Neural crest cell (in vitro differentiated cells): ENCODE measurements at places on chromosomes 5 and 9. TPM values are rescaled to one million over a fixed set of nuclear protein-coding genes. Genes with fewer than 3 reads are reported as not detected.
A peak's percentile ranks its signal among the peaks of the same experiment; 100 is the strongest.

DNA sequence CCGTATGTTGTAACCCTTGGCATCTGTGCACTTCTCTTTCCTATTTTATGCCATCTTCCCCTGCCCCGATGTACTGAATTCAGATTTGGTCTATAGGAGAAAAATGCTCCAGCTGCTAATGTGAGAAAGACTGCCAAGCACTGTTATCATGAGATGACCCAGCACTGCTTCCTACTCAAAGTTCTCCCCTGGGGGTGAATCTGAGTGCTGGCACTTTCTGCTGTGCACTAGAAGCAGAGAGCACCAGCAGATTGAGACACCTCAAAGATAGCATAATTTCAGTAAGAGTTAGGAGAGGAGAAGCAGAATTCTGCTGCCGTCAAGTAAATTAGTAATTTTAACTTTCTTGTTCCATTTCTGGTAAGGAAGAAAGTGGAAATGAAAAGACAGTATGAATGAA, 92.8 kb upstream of the ACOT12 start:
- no peak for DNase-seq
- H3K36me3 ChIP-seq: no peaks in the 10 kb centered on the region
- no peaks in the 10 kb centered on the region for H3K27me3 ChIP-seq
- H3K27ac ChIP-seq: no peak overlapping the region
- no peaks in the 10 kb centered on the region for H3K4me1 ChIP-seq

GRCh38 chr9:5938449-5938848, 47.8 kb downstream of the MLANA start:
- H3K27me3 ChIP-seq: no peaks in the 10 kb centered on the region
- no peak overlapping the region for H3K27ac ChIP-seq
- H3K36me3 ChIP-seq: no peaks in the 10 kb centered on the region
- peaks cover 7% of the 10 kb centered on the region for H3K4me1 ChIP-seq

DNA sequence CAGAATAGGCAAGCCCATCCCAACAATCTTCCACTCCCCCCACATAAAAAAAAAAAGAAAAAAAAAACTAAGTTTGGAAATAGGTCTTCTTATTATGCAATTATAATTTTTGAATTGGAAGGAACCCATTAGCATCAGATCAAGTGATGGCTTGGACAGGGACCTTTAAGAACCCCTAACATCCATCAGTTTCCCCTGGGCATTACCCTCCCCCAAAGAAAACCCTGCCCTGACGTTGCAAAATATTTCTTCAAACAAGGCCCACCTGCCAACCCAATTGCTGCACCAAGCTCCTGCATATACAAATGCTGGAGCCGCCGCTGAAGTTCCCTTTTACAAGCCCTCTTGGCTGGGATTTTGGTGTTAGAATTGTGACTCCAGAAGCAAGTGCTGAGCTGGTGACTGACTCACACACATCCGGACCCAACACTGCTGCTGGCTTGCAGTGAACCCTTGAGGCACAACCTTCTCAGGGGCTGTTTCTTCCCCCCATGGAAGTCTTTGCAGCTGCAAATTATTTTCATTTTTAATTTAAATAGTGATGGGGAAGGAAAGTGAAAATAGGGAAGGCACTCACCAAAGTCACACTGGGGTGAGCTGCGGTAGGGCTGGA, 56.1 kb upstream of the AFAP1L1 start:
- no peak for DNase-seq
- H3K36me3 ChIP-seq: no peaks in the 10 kb centered on the region
- H3K4me3 ChIP-seq: no peak overlapping the region
- H3K4me1 ChIP-seq: peaks cover 16% of the 10 kb centered on the region
- no peak overlapping the region for H3K27ac ChIP-seq

DNA sequence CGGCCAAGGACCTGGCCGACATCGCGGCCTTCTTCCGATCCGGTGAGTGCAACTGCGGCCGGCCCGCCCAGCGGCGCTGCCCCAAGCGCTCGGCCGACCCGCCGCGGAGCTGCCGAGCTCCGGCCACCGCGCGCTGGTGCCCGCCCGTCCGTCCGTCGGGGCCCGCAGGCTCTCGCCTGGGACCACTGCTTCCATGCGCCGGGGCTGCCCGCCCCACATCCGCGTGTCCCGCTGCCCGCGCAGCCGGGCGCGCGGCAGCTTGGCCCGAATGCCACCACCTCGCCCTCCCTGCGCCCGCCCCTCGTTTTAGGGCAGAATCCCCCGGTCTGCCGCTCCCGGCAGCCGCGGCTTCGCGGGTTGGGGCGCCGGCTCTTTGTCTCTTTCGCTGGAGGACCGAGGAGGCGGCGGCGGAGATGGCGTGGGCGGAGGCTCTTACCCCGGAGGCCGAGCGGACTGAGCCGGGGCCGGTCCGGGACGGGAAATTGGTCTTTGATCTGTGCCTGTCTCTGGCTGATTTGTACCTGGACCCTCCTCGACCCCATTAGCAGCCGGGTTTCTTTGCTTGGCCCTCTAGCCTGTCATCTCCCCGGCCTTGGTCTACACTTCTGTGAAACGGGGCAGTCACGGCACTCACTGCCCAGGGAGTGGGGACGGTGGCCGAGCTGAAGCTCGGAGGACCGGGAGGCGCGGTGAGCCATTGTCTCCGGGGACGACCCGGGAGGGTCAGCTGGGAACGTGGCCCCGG, 871 bp downstream of the TRIO start:
- DNase-seq: peak; percentile 47
- peak overlapping the region; percentile 95 for H3K4me3 ChIP-seq
- no peaks in the 10 kb centered on the region for H3K36me3 ChIP-seq
- peaks cover 13% of the 10 kb centered on the region for H3K27me3 ChIP-seq
- peaks cover 47% of the 10 kb centered on the region for H3K4me1 ChIP-seq
- peak overlapping the region; percentile 95 for H3K27ac ChIP-seq

GRCh38 chr5:157951673-157952373, 92.9 kb upstream of the CLINT1 start:
- peaks cover 47% of the 10 kb centered on the region for H3K27me3 ChIP-seq
- no peak for DNase-seq
- no peaks in the 10 kb centered on the region for H3K36me3 ChIP-seq
- peaks cover 16% of the 10 kb centered on the region for H3K4me1 ChIP-seq

DNA sequence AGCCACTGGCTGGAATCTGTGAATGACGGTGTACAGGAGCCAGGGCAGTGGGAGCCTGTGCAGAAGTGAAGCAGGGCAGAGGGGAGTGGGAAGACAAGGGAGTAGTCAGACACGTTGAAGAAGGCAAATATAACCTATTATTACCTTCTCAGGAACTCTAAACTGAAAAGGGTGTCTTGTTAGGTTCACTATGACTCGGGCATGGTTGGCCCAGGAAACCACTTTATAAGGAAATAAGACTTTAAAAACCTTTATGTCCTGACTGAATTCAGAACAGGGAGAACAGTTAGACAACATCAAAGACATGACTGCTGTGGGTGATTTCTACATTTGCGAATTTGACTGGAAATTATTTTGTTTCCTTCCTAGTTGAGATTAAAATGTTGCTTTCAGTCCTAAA, 107.5 kb downstream of the ACER2 start:
- H3K27ac ChIP-seq: no peak overlapping the region
- no peaks in the 10 kb centered on the region for H3K27me3 ChIP-seq
- H3K4me3 ChIP-seq: no peak overlapping the region
- H3K36me3 ChIP-seq: no peaks in the 10 kb centered on the region
- DNase-seq: no peak

DNA sequence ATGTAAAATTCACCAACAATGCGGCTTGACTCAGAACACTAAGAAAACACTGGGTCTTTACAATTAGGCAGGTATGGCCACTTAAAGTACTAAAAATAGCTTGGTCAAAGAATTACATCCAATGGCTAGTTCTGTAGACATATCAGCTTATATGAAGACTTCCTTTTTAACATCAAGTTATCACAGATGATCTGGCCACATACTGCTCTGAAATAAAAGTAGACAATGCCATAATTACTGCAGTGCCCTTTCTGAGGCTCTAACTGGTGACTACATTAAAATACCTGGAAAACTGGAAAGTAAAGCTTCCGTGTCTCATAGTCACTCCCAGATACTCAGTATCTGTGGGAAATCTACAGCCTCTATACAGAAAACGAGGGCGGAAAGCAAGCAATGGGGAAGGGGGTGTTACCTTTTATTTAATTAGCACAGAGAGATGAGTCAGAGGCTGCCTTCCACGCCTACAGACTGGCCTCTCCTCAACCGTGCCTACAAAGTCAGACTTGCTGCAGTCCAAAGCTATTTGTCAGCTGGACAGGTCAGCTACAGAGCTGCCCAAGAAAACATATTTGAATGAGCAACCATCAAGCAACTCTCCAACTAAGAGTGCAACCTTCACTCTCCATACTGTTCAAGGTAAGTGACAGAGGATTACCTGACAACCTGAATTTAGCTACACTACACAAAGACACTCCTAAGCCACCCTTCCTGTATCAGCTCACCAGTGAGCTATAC, 8.7 kb downstream of the SERINC5 start:
- DNase-seq: no peak
- H3K27ac ChIP-seq: no peak overlapping the region
- no peaks in the 10 kb centered on the region for H3K27me3 ChIP-seq
- peak overlapping the region; percentile 15 for H3K4me3 ChIP-seq

The ENTPD8 gene
- total RNA-seq: 0.12 and 0.14 TPM in 2 replicates

DNA sequence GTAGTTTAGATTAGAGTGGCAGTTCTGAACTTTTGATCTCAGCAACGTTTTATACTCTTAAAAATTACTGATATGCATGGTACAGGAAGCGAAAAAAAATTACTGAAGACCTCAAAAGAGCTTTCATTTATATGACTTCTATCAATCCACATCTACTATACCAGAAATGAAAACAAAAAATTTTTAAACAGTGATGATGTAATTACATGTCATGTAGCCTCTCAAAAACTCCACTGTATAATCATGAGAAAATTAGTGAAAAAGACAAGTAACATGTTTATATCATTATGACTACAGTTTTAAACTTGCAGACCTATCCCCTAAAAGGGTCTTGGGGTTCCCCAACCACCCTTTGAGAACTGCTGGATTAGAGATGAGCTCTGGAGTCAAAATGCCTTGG, 9.3 kb downstream of the DNAJC18 start:
- no peak overlapping the region for H3K4me3 ChIP-seq
- H3K27ac ChIP-seq: no peak overlapping the region
- H3K4me1 ChIP-seq: no peaks in the 10 kb centered on the region
- DNase-seq: no peak
- H3K27me3 ChIP-seq: no peaks in the 10 kb centered on the region
- peaks cover 3% of the 10 kb centered on the region for H3K36me3 ChIP-seq

The ZDHHC11B gene
- 3.0 and 3.5 TPM in 2 replicates for total RNA-seq

The SEMA4D gene
- 32.3 and 33.5 TPM in 2 replicates for total RNA-seq

GRCh38 chr5:53405396-53405795, 75.0 kb upstream of the FST start:
- no peaks in the 10 kb centered on the region for H3K36me3 ChIP-seq
- H3K4me1 ChIP-seq: no peaks in the 10 kb centered on the region
- DNase-seq: no peak
- H3K27me3 ChIP-seq: no peaks in the 10 kb centered on the region

- H3K4me3 ChIP-seq: no peak overlapping the region
- DNase-seq: no peak
These were observed 103.7 kb downstream of the ARL15 start for GRCh38 chr5:54206580-54207229.

GRCh38 chr9:130090915-130091314, 37.2 kb downstream of the GPR107 start:
- H3K36me3 ChIP-seq: peaks cover 18% of the 10 kb centered on the region
- no peak overlapping the region for H3K4me3 ChIP-seq
- no peak overlapping the region for H3K27ac ChIP-seq
- DNase-seq: no peak

- H3K36me3 ChIP-seq: no peaks in the 10 kb centered on the region
- DNase-seq: no peak
- no peaks in the 10 kb centered on the region for H3K27me3 ChIP-seq
- H3K4me1 ChIP-seq: no peaks in the 10 kb centered on the region
- no peak overlapping the region for H3K4me3 ChIP-seq
- H3K27ac ChIP-seq: no peak overlapping the region
These were observed 2329.5 kb downstream of the MAT2B start for GRCh38 chr5:165834891-165835290.

GRCh38 chr9:88387552-88388202, 567 bp upstream of the SPIN1 start:
- H3K4me1 ChIP-seq: peaks cover 32% of the 10 kb centered on the region
- peak; percentile 17 for DNase-seq
- peak overlapping the region; percentile 96 for H3K4me3 ChIP-seq
- peaks cover 16% of the 10 kb centered on the region for H3K27me3 ChIP-seq
- peak overlapping the region; percentile 91 for H3K27ac ChIP-seq

DNA sequence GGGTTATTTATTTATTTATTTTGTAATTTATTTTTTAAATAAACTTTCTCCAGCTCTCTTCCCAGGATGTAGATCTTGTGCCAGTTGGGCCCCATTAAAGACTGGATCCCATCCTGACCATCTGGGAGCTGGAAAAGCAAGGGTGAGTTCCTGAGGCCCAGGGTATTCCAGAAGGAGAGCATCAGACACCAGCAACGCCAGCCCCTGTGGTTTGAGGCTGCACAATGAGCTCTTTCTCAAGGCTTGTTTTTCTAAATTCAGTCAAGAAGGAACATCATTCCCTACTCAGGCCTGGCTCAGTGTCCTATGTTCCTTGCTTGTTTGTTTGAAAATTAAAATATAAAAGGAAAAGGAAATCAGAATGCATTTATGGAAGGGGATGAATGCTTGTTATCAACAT, 313.3 kb downstream of the EBF1 start:
- DNase-seq: no peak
- no peaks in the 10 kb centered on the region for H3K4me1 ChIP-seq
- no peaks in the 10 kb centered on the region for H3K36me3 ChIP-seq
- H3K27me3 ChIP-seq: no peaks in the 10 kb centered on the region
- H3K27ac ChIP-seq: no peak overlapping the region
- H3K4me3 ChIP-seq: no peak overlapping the region

DNA sequence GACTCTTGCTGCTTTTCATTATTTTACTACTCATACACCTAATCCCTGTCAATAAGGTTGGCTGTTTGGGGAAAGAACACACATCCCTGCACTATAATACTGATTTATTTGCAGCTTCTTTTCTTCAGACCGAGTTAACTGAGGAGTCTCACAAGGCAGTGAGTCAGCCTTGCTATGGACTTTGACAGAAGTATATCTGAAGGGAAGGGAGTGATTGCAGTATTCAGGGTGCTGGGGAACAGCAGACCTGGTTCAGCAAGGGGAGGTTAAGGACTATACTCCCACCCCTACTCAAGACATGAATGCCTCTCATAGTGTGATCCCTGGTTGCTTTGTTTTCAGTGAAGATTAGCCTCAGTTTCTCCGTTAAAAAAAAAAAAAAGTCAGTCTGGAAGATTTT, 99.8 kb downstream of the TLE4 start:
- no peak overlapping the region for H3K4me3 ChIP-seq
- no peaks in the 10 kb centered on the region for H3K27me3 ChIP-seq
- peaks cover 22% of the 10 kb centered on the region for H3K36me3 ChIP-seq
- H3K4me1 ChIP-seq: peaks cover 61% of the 10 kb centered on the region
